ENCODE measurements at places on chromosomes 16 and 17.

DNA sequence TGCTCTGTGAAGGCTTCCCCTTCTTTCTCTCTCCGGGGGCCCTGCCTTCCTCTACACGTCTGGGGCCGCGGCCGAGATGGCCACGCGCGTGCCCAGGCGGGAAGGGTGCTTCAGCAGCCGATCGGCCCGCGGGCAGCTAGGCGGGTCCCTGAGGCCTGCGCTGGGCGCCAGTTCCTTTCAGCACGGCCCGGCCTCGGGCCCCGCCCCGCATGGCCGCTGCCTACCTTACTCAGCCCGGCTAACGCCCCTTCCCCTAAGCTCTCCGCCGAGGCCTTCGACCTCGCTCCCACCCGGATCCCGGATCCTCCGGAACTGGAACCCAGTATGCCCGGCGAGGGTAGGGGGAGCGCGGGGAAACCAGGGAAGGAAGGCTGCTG lies 335 bp downstream of the TMEM11 start:
- no peak for DNase-seq

- DNase-seq = no peak
These were observed 160.1 kb upstream of the IRX3 start for GRCh38 chr16:54446639-54447038.

DNA sequence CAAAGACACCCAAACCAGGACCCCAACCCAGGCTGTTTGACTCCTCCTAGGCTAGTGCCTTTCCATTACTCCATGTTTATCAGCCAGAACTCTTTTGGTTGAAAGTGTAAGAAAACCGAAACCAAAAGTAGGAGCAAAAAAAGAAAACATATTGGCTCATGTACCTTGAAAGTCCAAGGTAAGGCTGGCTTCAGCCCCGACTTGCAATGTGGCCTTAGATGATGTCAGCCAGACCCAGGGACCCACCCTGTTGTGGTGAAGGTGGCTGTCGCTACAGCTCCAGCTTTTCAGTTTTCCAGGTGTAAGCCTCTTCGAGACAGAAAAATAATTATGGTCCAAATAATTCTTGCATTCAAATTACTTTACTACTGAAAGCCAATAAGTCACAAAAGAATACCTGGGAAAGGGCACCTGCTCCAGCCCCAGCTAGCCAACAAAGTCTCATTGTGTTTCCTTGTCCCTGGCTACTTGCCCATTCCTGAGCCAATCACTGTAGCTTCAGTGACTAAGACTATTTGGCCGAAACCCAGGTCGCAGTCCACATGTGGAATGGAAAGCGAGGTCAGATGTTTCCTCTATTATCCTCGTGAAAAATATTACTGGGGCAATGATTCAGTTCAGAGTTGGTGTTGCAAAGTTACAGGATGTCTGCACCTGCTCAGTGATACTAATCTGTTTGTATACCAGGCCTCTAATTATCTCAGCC lies 20.7 kb downstream of the DNAH9 start:
- no peak for DNase-seq

DNA sequence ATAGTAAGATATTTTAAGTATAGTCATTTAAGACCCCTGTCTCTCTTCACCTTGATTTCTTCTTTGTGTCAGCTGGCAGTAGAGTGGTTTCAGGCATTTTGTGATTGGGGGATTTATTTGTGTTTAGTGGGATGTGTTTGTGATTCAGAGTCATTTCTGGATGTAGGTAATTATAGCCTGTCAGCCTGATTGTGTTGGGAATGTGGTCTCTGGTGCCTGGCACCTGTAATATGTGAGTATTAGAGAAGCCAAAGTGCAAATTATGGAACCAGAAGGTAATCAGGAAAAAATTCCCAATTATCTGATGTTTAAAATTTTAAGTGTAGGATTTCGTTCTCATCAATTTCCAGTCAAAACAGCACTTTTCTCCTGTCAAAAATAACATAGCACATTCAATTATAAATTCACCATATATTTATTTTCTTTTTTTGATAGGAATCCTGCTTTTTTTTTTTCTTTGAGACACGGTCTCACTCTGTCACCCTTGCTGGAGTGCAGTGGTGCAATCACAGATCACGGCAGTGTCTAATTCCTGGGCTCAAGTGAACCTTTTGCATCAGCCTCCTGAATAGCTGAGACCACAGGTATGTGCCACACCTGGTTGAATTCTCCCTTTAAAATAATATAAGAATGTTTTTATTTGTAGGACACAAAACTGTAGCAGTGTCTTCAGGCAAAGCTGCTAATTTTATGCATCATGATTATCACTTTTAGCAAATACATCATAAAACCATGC lies 42.7 kb downstream of the ATF7IP2 start:
- no peak for DNase-seq

DNA sequence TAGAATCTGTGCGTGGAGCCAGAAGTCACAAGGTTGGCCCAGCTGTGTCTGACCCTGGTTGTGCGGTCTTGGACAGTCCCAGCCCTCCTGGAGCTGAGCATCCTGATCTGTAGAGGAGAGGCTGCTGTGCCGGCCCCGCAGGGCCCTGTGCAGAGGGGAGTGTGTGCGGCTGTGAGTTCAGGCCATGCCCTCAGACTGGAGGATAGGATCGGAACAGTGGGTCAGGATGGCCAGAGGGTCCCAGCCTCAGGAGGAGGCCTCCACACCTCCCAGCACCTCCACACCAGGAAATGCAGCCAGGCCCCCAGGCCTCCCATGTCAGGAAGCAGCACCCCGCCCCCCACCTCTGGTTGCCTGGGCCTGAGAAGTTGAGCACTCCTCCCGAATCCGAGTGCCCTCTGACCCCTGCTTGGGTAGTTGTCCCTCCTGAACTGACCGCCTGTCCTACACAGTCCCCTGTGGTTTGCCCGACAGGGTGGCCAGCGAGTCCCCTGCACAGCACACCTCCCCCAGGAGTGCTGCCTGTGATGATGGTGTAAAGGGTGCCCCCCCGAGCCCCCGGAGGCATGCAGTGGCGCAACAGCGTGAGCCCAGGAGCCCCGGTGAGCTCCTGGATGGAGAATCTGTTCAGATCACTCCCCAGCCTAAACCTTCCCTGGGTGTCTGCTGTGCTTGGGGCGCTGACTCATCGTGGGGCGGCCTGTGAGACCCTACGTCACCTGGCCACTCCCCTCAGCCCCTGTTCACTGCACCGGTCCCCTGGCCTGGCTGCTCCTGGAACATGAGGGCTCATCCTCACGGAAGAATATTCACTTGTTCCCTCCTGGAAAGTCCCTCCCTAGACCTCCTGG lies 285.2 kb downstream of the SEC14L1 start:
- DNase-seq = no peak

DNA sequence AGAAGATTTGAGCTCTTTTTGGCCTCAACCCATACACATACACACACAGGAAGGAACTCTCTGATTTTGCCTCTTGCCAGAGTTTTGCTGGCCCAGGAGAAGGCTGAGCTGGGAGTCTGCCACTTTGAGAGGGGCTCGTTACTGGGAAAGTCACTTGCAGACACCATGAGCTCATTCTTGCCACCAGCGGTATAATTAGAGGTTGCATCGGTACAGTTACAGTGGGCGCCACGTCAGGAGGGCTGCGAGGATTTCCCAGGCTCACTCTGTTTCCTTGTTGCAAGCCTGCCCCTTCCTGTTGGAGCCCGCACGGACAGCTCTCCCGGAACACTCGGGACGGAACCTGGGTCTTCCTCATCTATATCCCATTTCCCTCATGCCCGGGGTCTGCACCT lies 3.1 kb upstream of the SDK2 start:
- DNase-seq = no peak

- no peak for DNase-seq
These were observed 50.3 kb downstream of the GNAO1 start for GRCh38 chr16:56241596-56241995.

GRCh38 chr17:40345161-40345993 lies 19.2 kb downstream of the GJD3 start:
- DNase-seq = peak; percentile 35
